ENCODE measurements at places on chromosomes 11 and 22. TPM values are rescaled to one million over a fixed set of nuclear protein-coding genes. Genes with fewer than 3 reads are reported as not detected.

XKR3 gene
- not detected for total RNA-seq

PLEKHA7 gene
- total RNA-seq: 9.9 TPM

WNT11 gene
- 30.0 TPM for total RNA-seq

TTC36 gene
- total RNA-seq: not detected

SUSD2 gene
- 11.2 TPM for total RNA-seq

CELSR1 gene
- total RNA-seq: 2.3 TPM

LDHAL6A gene
- total RNA-seq: not detected

FAM89B gene
- 49.5 TPM for total RNA-seq

SF3B2 gene
- total RNA-seq: 141 TPM

PHOX2A gene
- total RNA-seq: not detected

C1QTNF4 gene
- 2.3 TPM for total RNA-seq

SYCE3 gene
- not detected for total RNA-seq

TLCD5 gene
- 7.9 TPM for total RNA-seq

VPREB1 gene
- total RNA-seq: not detected

MYRF gene
- 1.1 TPM for total RNA-seq

OSM gene
- total RNA-seq: 1.4 TPM

CLMP gene
- 107 TPM for total RNA-seq

VSIG10L2 gene
- 0.48 TPM for total RNA-seq

APOBEC3C gene
- total RNA-seq: 12.4 TPM

SC5D gene
- 27.3 TPM for total RNA-seq

MS4A6A gene
- total RNA-seq: 214 TPM

CAPN5 gene
- 22.4 TPM for total RNA-seq

ARFGAP2 gene
- 65.8 TPM for total RNA-seq

OR4C5 gene
- total RNA-seq: not detected

CCDC157 gene
- total RNA-seq: 2.4 TPM

ELFN2 gene
- total RNA-seq: 0.06 TPM

Measured in aorta (tissue), 5 donors.